ELR (cell line): ENCODE measurements at places on chromosomes 4 and X.

GRCh38 chr4:113971706-113972360 lies 7.6 kb downstream of the ARSJ start:
- peak; percentile 76 for DNase-seq

DNA sequence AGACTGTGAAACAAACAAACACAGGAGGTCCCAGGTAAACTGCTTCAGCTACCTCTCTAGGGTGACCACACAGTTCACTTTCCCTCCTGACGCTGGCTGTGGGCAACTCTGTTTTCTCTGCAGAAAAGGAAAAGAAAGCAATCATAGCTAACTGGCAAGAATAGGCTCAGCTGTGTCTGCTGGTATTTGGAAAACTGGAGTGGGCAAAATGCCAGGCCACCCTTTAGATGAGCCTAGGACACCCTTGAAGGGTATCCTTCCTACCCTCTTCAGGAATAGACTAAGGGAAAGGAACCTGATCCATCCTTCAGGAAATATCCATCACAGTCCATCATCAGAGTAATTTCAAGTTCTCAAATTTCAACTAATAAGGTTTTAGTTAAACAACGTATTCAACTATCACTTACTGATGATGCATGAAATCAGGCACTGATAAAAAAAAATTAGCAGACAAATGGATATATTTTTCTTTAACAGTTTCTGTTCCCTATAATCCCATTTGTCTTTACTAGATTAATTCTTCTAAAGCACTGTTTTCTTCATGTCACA lies 60.9 kb downstream of the CAMK2D start:
- DNase-seq: no peak

GRCh38 chrX:125108921-125109320 lies 210.8 kb upstream of the TEX13C start:
- no peak for DNase-seq

- peak; percentile 4 for DNase-seq
These were observed 66.8 kb downstream of the POLA1 start for GRCh38 chrX:24760363-24761000.

DNA sequence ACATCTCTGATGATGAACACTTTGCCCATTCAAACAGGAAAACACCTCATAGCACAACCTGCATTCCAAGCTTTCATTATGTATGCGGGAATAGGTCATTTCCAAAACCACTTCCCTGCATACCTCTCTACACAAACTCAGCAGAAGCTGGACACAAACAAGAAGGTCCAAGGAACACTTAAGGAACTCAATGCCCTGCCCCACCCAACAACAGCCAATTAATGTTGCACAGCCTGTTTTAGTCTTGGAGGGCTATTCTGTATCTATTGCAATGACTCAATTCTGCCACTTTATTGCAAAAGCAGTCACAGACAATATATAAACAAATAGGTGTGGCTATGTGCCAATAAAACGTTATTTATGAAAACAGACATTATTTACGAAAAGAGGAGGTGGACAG lies 16.7 kb downstream of the OPHN1 start:
- peak; percentile 67 for DNase-seq
